AG10803 (cell line): ENCODE measurements at places on chromosomes 3 and 15.

GRCh38 chr3:167466966-167467365 lies 6.9 kb downstream of the SERPINI2 start:
- DNase-seq: no peak

DNA sequence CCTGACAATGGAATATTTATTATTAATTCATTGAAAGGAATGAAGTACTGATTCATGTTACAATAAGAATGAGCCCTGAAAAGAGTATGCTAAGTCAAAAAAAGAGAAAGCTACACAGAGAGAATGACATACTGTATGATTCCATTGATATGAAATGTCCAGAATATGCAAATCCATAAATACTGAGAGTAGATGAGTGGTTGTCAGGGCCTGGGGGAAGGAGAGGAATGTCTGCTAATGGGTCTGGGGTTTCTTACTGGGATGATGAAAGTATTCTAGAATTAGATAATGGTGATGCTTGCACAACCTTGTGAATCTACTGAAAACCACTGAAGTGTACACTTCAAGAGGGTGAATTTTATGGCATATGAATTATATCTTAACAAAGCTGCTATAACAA lies 79.9 kb upstream of the HACD2 start:
- no peak for DNase-seq

- DNase-seq: no peak
These were observed 62.7 kb downstream of the GRIP2 start for GRCh38 chr3:14477311-14477935.

DNA sequence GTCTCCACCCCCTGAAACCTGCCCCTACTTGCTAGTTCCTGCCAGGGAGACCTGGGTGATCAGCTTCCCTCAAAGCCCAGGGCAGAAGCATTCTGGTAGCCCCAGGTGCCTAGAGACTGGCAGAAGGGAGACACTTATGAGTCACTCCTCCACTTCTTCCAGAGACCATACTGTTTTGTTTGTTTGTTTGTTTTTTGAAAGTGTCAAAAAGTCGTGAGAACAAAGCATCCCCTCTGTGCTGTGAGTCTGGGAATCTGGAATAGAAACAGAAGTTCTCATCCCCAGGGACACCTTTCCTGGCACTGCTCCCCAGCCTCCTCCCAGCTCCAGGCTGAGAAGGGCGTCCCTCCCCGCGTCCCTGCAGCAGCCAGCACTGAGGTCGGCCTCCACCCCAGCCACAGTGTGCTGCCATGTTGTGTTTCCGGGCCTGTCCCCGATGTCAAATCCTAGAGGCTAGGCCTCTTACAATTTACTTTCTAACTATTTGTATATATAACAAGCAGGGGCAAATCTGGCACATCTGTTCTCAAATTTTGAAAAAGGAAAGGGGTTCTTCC lies 573.0 kb downstream of the RBMS3 start:
- no peak for DNase-seq

DNA sequence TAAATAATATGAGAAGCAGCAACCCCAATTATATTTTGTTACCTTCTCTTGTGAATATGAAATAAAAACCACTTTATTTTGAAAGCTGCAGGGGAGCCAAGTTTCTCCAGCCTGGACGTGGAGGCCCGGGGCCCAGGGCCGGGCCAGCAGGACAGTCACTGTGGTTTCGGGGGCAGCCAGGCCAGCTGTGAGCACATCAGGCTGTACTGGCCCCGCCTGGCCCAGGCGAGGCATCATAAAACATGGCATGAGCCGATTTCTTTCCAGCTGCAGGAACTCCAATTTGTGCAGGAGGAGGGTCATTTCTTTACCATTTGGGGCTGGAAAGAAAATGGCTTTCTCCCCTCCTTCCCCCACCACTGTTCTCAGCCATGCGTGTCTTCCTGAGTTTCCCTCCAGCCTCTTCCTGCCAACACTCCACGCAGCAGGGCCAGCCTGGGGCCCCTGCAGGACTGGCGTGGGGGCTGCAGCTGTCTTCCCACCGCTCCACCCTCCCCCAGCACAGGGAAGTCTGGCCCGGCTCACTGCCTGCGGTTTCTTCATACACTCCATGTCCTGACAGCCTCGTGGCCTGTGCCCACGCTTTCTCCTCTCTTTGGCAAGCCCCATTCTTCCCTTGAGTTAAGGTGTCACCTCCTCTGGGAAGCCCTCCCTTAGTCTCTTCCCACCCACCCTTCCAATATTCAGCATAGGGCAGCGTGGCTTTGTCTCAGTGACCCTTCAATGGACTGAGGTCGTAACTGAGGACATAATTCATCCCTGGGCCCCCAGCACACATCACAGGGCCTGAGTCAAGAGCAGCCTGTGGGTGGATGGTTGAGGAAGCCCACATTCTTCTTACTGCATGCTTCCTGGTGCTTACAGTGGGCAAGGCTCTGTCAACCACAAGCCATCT lies 135.8 kb downstream of the CHSY1 start:
- DNase-seq: peak; percentile 67

DNA sequence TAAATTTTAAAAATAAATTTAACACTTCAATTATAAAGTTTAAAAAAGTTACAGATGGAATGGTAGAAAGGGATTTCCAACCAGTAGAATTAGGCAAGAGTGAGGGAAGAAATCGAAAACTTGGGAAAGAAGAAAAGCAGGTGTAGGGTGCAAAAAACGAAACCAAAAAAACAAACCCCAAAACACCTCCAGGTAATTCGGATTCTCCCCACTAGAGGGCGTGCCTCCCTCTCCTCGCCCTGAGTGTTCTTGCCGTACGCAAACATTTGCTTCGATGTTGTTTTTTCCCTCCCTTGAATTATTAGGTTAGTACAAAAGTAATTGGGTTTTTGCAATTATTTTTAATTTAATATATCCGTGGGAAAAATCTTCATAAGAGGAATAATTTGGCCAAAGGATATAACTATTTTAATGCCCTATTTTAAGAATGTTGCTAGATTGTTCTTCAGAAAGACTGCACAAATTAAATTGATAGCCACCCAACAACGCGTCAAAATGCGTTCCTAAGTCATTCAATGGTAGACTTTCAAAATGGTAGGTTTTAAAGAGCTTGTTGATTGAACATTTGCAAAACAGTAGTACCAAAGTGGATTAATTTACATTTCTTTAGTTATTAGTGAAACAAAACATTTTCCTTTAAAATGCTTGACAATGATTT lies 63.7 kb downstream of the SLC30A4 start:
- DNase-seq: peak; percentile 34

DNA sequence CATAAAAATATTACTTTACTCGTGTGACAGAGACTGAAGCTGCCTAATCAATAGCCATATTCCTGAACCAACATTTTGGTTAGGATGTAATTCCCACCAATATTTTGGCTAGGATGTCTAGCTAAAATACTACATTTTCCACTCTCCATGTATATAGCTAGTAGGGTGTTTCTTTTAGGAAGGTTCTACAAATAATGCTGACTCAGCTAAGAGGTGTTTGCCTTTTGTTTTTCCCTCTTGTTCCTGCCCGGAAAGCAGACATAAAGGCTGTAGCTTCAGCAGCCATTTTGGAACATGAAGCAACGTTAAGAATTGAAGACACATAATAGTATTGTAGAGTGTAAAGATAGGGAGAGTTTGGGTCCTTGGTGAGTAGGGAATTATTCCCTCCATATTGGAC lies 187.3 kb upstream of the PDZRN3 start:
- DNase-seq: no peak

DNA sequence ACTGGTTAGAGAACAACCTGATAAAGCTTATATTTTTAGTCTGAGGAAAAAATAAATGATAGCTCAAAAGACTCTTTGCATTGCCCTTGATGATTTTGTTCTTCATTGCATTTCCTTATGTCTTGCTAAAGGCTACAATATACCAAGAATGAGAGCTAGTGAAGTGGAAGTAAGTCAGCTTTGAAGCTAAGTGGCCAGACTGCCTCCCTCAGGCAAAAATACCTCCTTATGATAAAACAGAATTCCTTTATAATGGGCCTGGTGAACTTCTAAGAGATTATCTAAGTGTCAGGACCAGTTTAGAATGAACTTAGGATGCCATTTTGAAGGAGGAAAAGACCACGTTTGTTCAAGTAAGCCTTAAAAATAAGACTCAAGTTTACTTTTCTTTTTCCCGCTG lies 678.4 kb downstream of the ROBO2 start:
- no peak for DNase-seq

DNA sequence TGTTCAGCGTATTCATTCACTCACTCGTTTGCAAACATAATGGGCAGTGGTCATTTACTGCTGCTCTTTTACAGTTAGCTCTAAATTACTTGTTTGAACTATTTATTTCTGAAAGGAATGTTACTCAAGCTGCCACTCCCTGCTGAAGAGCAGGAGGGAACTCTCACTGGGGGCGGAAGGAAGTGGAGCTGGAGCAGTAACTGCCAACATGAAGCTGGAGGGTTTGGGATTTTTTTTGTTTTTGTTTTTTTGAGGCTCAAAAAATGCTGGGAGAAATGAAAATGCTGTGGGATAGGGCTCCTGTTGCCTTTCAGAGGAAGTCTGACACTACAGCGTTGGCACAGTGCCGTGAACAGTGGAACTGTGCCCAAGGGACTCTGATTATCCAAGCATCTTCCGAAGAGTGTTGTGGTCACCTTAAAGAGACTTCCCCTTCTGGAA lies 44.1 kb downstream of the SENP2 start:
- DNase-seq: peak; percentile 53

DNA sequence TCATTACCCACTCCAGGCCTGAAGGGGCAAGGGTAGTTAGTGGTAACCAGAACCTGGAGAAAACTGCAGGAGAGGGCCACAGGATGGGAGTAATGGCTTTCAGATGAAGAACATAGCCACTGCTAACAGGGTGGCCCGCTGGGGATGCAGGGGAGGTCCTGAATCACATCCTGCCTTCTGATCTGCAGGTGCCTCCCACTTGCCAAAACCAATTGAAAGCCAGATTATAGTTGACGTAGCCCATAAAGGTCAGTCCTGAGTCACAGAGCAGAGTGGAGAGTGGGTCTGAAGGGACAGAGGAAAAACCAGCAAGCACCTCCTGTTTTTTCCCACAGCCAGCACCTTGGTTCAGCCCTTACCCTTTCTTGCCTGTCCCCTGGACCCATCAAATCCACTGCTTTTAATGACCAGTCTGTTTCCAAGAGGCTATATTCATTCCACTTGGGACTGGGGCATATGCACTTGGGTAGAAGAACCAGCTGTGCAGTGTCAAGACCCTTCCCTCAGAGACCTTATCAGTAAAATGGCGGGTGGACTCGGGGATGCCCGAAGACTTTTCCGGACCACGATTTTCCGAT lies 646 bp upstream of the SLC35G2 start:
- DNase-seq: peak; percentile 76

- DNase-seq: no peak
These were observed 24.8 kb downstream of the CACNA1D start for GRCh38 chr3:53519065-53519709.

- peak; percentile 48 for DNase-seq
These were observed 178.4 kb upstream of the CDIN1 start for GRCh38 chr15:36400936-36401585.

GRCh38 chr3:118863731-118864322 lies 170.8 kb downstream of the IGSF11 start:
- DNase-seq: peak; percentile 1

GRCh38 chr15:29369261-29369660 lies 99.6 kb upstream of the NSMCE3 start:
- DNase-seq: no peak

- DNase-seq: peak; percentile 45
These were observed 5.6 kb upstream of the LRRC34 start for GRCh38 chr3:169818316-169818715.

DNA sequence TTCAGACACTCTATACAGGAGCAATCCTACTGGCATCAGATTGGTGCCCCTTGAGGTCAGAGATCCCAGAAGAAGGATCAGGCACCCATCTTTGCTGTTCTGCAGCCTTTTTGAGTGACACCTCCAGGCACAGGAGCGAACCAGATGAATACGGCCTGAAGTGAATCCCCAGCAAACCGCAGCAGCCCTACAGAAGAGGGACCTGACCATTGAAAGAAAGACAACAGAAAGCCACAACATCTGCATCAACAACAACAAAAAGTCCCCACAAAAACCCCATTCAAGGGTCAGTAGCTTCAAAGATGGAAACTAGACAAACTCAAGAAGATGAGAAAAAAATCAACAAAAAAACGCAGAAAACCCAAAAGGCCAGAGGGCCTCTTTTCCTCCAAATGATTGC lies 130.4 kb downstream of the PPM1L start:
- DNase-seq: no peak

GRCh38 chr3:47409688-47410416 lies 29.0 kb downstream of the PTPN23 start:
- no peak for DNase-seq

DNA sequence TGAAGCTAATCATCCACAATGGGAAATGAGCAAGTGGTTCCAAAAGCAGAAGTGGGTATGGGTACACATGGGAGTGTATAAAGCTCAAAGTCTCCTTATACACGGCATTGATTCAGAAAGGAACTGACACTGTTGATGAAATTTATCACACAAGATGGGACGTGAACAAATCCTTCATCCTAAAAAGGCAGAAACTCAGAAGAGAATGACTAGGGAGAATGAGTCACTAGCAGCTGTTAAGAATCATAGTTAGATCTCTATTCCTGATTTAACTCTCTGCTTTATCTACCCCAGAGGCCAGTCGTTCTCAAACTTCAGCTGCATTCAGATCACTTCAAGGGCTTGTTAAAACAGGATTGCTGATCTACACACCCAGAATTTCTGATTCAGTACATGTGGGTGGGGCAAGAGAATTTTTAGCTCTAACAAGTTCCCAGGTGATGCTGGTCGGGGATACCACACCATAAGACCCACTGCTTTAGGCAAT lies 97.7 kb upstream of the PHLDB2 start:
- peak; percentile 68 for DNase-seq

DNA sequence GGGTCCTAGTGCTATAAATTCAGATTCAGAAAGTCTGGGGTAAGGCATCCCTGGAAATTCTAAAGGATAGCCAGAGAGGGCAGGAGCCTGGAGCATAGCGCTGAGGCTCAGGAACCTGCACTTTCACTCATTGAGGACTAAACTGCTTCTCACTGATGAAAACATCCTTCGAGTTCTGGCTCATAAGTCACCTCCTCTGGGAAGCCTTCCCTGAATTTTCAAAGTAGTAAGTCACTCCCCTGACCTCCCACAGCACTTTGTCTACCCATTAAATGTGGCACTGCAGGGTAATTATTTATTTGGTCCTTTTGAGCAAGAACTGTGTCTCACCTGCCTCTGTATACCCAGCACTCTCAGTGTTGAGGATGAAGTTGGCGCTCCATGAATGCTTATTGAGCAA lies 30.9 kb downstream of the HRH1 start:
- no peak for DNase-seq

GRCh38 chr15:27268923-27269322 lies 297.9 kb downstream of the GABRG3 start:
- no peak for DNase-seq

DNA sequence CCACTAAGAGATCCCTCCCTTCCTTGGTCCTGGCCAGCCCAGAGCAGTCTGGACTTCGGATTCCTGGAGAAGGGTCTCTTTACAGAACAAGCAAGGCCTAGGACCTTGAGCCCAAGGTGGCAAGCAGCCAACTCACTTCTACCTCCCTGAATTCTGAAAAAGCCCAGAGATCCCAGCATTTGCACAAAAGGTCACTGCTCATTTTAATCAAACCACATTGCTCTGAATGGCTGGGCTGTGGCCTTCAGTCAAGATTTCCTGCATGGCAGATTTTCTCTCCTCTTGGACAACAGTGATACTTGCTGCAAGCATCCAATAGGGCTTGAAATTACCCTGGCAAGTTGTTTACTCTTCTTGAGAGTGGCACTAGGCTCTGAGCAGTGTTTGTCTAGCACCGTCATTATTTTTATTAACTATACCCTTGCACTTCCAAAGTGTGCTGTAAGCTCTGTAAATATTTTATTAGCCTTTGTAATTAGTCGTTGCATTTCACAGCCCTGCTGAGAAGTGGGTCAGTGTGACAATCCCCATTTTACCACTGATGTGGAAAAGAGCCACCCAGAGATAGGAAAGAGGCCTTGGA lies 274.7 kb upstream of the CTNNB1 start:
- DNase-seq: no peak

- no peak for DNase-seq
These were observed 647 bp downstream of the HMG20A start for GRCh38 chr15:77421370-77421700.
